ENCODE measurements at places on chromosomes 1 and 21. TPM values are rescaled to one million over a fixed set of nuclear protein-coding genes. Genes with fewer than 3 reads are reported as not detected.

C1QC gene
- total RNA-seq, result not detected

MRPL39 gene
- total RNA-seq, result 34.7 TPM

TGFB2 gene
- 107 TPM for total RNA-seq

ETNK2 gene
- 24.7 TPM for total RNA-seq

ANKRD65 gene
- total RNA-seq, result 0.49 TPM

CRNN gene
- not detected for total RNA-seq

NMNAT1 gene
- total RNA-seq, result 16.9 TPM

C1orf141 gene
- total RNA-seq, result not detected

DNA sequence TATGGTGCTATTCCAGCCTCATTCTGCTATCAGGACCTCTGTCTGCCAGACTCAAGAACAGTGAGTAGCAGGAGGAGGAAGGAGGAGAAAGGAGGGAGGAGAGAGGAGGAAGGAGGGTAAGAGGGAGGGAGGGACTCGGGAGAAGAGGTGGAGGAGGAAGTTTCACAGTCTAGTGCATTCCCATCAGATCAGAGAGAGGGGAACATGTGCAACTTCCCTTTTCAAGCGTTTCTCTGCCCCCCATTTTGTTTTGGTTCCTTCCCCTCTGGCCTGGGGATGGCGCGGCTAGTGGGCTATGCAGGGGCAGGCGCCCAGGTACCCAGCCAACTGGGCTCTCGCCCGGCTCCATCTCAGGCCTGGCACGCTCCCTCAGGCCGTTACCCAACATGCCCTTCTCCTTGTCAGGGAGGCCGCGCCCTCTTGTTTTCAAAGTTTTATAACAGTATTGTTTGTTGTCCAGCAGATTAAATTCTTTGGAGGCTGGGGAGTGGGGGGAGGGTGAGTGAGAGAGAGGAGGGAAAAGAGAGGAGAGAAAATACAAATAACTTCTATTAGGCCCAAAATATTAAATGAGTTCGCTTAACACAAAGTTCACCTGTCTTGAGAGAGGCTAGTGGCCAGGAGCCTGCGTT is 56.0 kb downstream of the CD46 start:
- DNase-seq, result no peak

DNA sequence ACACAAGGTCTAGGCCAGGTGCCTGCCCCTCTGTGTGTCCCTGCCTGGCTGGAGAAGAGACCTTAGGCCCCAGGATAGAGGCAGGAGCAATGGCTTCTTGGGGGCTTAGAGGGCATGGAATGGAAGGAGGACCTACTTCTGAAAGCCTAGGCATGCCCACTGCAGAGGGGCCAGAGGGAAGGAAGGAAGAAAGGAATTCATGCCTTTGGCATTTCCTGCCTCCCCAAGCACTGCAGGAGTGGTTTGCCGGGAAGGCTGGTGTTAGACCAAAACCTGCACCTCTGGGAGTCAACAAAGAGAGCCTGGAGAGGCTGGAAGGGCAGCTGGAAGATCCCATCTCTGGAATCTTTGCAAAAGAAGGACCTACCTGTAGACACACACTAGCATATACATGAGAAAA is 50.7 kb upstream of the KCNE2 start:
- no peak for DNase-seq

- no peak for DNase-seq
Measured at GRCh38 chr1:33719771-33720670, 143.9 kb upstream of the HMGB4 start.
